Stimulated activated CD4-positive, alpha-beta T cell treated with anti-CD3 and anti-CD28 coated beads, Interleukin-12 subunit alpha, Interleukin-12 subunit beta, amount 100 ng/mL, for 24 hours (primary cell): ENCODE measurements at places on chromosomes 11 and 22.

GRCh38 chr22:28023774-28024173 lies 104.7 kb upstream of the PITPNB start:
- no peak for DNase-seq

DNA sequence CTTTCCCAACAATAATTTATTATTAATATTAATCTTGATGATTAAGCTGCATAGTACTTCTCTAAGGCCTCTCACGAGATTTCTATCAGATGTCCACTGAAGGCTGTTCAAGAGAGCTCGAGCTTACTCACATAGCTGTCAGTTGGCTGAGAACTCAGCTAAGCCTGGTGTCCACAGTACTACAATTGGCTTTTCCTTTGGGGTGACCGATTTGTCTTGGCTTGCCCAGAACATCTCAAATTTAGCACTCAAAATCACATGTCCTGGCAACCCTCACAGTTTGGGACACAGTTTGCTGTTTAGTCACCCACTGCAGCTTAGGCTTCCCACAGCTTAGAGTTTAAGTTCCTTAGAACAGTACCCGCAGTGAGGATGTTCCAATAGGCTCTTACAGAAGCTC lies 96.5 kb downstream of the LUZP2 start:
- DNase-seq, result no peak

GRCh38 chr11:84012171-84012826 lies 726.1 kb upstream of the CCDC90B start:
- no peak for DNase-seq

- no peak for DNase-seq
These were observed 2.7 kb upstream of the VPS37C start for GRCh38 chr11:61163714-61164605.

DNA sequence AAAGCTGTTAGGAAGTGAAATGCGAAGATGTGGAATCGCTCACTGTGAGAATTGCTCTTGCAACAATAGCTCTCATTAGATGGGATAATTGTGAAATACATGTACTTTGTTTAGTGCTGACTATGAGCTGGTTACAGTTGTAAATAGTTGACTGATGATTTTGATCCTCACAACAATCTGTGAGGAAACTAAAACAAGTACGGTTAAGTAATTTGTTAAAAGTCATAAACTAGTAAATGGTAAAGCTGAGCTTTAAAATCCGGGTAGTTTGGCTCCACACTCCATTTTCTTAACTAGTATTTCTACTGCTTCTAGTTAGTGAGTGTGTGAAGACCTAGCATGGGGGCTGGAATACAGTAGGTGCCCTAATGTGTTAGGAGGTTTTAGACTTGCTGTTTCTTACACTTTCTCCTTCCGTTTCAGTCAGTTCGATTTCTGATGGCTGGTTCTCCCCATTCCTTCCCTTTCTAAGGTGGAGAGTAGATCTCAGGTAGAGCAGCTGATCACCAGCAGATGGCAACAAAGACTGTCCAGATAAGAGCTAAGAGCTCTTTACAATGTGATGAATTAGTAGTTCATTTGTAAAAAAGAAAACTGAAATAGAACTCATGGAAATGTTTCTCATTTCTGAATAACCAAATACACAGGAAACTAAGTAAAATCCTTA lies 16.3 kb upstream of the CYP2R1 start:
- DNase-seq, result no peak
